ENCODE measurements at places on chromosomes 7 and 10.

- DNase-seq, result no peak
These were observed 30.1 kb downstream of the NUDCD3 start for GRCh38 chr7:44460325-44460724.

- no peak for DNase-seq
These were observed 108.3 kb upstream of the ABCB5 start for GRCh38 chr7:20507157-20507556.

DNA sequence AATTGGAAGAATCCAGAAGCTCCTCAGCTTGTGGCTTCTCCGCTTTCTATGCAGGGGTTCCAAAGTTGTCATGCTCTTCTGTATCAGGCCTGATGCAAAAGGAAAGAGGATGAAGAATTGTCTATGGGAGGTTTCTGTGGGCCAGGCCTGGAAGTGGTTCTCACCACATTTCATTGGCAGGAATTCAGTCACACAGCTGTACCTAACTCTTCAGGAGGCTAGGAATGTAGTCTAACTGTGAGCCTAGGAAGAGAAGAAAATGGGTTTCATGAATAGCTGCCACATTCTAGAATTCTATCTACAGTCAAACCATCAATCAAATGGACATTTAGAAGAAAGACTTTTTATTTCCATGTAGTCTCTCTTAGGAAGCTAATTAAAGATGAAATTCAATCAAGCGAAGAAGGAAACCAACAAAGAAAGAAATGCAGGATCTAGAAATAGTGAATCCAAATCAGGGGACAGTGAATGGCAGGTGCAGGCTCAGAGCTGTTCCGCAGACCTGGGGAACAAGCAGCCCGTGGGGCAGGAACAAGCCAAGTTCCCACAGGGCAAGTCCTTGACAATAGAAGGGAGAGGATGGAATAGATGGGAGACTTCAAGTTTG is 25.4 kb upstream of the USP6NL start:
- no peak for DNase-seq

- no peak for DNase-seq
These were observed 36.9 kb downstream of the TAF3 start for GRCh38 chr10:7855205-7855604.

DNA sequence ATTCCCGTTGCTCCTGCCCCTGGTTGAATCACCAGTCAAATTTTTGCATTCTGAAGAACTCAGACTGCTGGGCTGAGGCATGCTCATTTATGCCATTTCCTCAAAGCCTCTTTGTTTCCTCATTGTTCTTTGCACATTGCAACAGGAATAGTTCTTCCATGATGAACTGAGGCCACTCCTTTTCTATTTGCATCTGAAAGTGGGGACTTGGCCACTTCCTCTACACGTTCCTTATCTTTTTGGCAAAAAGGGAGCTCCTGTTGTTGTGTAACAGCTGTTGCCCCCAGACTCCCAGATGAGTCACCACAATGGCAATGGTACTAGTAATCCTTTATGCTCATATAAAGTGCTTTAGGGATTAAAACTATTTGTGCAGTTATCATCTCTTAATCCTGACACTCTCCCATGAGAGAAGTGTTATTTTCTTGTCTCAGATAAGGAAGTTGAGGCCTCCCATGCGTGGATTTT is 20.1 kb upstream of the ITPRID1 start:
- no peak for DNase-seq
